ENCODE measurements at places on chromosomes 3 and 15.
A peak's percentile ranks its signal among the peaks of the same experiment; 100 is the strongest.

DNA sequence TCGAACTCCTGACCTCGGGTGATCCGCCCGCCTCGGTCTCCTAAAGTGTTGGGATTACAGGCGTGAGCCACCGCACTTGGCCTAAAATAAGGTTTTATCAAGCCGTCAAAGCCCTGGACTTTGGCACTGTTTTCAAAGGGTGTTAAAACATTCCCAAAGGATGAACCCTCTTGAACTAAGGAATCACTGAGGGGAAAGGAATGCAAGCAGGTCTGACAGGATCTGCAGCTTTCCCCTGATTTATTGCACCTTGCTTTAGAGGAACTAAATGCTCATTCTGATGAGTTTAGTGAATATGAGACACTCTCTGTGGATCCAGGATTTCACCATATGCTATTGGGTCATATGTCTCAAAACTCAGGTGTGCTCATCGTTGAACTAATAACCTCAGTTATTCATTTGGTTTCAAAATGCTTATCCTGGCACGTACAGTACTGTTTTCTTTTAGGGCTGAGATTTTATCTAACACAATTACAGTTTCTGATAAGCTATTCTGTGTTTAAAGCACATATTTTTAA lies 63.0 kb upstream of the TSC22D2 start:
- DNase-seq, result no peak

- DNase-seq, result peak; percentile 40
Observed at GRCh38 chr15:50182219-50183013, 420 bp downstream of the SLC27A2 start.

- no peak for DNase-seq
Observed at GRCh38 chr3:85483986-85484385, 525.2 kb downstream of the CADM2 start.

DNA sequence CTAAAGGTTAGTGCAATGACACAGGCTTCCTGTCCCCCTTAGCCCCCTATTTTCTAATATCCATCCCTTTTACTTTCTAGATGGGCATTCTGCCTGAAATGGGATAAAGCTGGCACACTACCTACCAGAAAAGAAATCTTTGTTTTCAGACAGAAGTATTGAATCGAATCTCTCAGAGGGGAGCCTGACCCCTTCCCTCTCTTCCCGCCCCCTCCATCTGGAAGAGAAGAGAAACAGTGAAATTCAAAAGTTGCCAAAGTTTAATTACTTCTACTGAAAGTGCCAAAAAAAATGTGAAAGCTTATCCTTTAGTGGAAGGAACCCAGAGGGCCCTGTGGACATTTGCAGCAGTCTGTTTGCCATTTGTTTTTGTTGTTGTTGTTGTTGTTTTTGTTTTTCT lies 523.8 kb downstream of the AGBL1 start:
- no peak for DNase-seq

DNA sequence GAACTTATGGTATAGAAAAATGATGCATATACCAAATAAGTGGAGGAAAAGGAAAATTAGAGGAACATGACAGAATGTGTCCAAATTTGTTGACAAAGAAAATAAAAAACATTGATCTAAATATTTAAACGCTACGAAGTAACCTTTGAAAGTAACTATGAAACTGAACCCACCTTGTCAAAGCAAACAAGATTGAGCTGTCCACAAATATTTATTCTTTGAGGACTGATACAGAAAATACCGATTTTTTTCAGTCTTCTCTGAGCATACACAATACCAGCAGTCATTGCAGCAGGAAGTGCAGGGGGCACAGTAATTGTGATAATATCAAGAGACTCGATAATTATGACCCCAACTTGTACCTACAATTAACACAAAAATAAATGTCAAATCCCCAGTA lies 40.0 kb downstream of the ATP13A3 start:
- no peak for DNase-seq

GRCh38 chr3:131036200-131036816 lies 9.6 kb downstream of the NEK11 start:
- no peak for DNase-seq

GRCh38 chr3:146558781-146559180 lies 14.4 kb upstream of the PLSCR1 start:
- no peak for DNase-seq
